Hepatocyte (in vitro differentiated cells): ENCODE measurements at places on chromosomes 1 and 21. TPM values are rescaled to one million over a fixed set of nuclear protein-coding genes. Genes with fewer than 3 reads are reported as not detected.

DNA sequence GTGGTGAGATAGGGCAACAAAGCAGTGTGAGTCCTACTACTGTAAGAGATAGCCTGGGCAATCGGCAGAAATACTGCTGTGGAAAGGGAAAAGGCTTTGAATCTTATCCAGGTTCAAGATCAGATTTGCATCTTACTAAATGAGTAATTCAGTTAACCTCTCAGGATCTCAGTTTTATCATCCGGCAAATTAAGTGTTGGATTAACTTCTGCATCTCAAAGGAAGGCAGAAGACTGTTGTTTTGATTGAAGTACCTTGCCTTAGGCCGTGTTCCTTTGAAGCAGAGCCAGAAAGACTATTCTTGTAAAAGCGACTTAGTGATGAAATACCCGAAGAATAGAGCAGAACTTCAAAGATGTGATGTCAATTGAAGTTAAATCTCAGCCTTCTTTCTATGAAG is 612.9 kb upstream of the USP24 start:
- H3K27me3 ChIP-seq, result no peaks in the 10 kb centered on the region
- no peak for DNase-seq
- H3K27ac ChIP-seq, result peak overlapping the region; percentile 27

- H3K4me3 ChIP-seq, result no peak overlapping the region
- DNase-seq, result no peak
- H3K36me3 ChIP-seq, result no peaks in the 10 kb centered on the region
- no peaks in the 10 kb centered on the region for H3K27me3 ChIP-seq
- no peaks in the 10 kb centered on the region for H3K4me1 ChIP-seq
- H3K27ac ChIP-seq, result no peak overlapping the region
Measured at GRCh38 chr1:22854688-22855565, 117.7 kb downstream of the LACTBL1 start.

DNA sequence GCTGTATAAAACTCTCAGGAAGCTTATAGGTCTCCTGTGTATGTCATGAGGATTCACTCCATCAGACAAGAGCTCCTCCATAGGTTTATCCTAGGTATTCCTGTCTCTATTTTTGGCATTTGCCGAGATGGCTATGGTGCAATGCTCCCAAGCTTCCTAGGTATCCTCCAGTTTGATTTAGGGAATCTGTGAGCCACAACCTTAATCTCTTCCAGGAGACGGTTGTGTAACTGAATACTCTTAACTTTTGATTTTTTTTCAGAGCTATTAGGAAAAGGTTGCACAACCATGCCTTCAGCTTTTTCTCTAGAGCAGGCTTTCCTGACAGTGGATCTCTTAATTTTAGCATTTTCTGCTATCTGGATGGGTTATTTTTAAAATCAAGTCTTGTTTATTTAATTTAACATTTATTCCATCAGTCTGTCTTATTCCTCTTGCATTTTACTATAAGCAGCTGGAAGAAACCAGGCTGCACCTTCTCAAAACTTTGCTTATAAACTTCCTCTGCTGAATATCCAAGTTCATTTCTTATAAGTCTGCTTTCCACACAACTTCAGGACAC is 69.4 kb upstream of the BACE2 start:
- H3K4me1 ChIP-seq, result no peaks in the 10 kb centered on the region
- no peak overlapping the region for H3K4me3 ChIP-seq
- H3K27ac ChIP-seq, result no peak overlapping the region

DNA sequence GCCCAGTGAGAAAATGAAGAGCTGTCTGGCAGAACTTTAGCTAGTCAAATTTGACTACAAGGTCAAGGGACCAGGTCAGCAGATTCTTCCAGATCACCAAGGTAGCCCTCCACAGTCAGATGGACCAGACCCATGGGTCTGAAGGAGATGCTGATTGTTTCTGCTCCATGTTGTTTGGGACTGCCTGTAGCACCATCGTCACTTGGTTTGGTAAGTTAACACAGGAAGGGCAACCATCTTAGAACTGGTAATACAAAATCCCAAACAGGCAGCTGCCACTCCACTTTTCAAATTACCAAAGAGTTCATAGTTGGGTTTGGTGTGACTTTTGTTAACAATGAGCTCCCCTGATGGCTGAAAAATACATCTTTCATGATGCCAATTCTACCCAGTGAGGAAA is 9.0 kb downstream of the ITPKB start:
- no peak overlapping the region for H3K27ac ChIP-seq
- H3K4me1 ChIP-seq, result no peaks in the 10 kb centered on the region

SELENOF gene
- 168 and 204 TPM in 2 replicates for total RNA-seq

AGMAT gene
- 42.9 and 49.9 TPM in 2 replicates for total RNA-seq
